ENCODE measurements at places on chromosomes 1 and 21. TPM values are rescaled to one million over a fixed set of nuclear protein-coding genes. Genes with fewer than 3 reads are reported as not detected.
A peak's percentile ranks its signal among the peaks of the same experiment; 100 is the strongest.

DNA sequence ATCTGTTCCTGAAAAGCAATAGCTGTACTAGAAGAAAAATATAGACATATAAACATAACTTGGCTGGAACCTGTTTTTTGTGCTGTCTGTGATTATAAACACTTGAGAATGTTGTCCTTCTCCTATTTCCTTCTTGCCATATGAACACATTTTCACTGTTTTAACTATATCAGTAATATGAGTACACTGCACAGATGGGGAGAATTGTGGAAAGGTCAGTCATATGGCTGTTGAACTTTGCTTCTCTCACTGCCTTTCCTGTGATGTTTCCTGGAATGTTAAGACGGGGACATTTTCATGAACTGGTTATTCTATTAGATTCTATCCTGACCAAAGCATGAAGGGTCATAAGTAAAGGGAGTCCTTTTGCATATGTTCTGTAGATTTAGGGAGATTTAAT is 24.9 kb downstream of the HMCN1 start:
- DNase-seq: no peak

GRCh38 chr1:169160845-169161495 is 54.5 kb downstream of the ATP1B1 start:
- no peak for DNase-seq

- DNase-seq: no peak
Measured at GRCh38 chr1:88897070-88897730, 5.8 kb upstream of the GTF2B start.

- no peak for DNase-seq
Measured at GRCh38 chr1:3074800-3075199, 5.8 kb downstream of the PRDM16 start.

DNA sequence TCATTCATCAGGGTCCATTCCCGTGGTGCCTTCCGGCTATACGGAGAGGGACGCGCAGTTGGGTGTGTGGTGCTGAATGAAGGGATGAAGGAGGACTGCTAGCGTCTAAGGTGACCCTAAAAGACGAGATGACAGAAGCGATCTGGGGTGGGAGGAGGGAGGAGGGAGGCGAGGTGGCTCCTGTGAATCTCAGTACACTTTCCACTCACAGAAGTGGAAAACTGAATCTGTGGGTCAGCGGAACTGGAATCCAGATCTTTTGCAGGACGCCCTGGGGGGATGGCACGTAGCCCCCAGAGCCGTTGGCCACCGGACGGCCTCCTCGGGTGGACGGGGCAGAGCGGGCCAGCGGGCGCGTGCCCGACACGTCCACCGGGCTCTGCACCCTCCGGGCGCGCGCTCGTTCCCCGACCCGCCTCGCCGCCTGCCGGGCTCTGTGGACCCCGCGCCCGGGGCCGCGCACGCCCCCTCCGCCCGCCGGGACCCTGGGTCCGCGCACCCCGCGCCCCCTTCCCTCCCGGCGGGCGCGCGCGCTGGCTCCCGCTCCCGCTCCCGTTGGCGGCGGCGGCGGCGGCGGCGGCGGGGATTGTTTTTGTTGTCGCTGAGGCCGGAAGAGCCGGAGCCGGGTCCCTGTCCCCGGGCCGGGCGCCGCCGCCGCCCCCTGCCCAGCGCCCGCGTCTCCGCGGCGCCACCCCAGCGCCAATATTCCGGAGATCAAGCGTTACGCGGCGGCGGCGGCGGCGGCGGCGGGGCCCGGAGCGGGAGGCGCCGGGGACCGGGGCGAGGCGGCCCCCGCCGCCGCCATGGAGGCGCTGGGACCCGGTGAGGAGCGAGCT is at the start of gene AGO4:
Gene AGO4 (plus strand): TSS at position 403 of the 836 bp plus-strand sequence. CDS start 401 bp downstream, at position 804.
- DNase-seq: peak; percentile 47

DNA sequence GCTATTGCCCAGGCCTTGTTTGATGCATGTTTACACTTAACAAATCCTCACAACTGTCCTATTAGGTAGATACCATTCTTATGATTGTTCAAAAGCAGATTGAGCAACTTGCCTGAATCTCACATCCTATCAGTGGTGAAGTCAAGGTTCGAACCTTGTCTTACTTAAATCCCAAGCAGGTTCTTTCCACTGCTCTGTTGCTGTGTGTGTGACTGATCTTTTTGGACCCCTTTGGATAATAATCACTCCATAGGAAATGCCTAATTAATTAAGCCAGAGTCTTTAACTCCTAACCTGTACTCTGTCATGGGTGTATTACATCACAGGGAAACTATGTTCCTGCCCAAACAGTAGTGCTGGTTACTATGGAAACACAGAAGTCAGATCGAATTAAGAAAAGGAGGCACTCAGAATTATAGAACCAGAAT is 84.2 kb downstream of the SPATA46 start:
- no peak for DNase-seq

- DNase-seq: no peak
Measured at GRCh38 chr1:35186239-35186638, 6.7 kb downstream of the SFPQ start.

The VSIG8 gene
- polyA plus RNA-seq: 0.93 TPM

DNA sequence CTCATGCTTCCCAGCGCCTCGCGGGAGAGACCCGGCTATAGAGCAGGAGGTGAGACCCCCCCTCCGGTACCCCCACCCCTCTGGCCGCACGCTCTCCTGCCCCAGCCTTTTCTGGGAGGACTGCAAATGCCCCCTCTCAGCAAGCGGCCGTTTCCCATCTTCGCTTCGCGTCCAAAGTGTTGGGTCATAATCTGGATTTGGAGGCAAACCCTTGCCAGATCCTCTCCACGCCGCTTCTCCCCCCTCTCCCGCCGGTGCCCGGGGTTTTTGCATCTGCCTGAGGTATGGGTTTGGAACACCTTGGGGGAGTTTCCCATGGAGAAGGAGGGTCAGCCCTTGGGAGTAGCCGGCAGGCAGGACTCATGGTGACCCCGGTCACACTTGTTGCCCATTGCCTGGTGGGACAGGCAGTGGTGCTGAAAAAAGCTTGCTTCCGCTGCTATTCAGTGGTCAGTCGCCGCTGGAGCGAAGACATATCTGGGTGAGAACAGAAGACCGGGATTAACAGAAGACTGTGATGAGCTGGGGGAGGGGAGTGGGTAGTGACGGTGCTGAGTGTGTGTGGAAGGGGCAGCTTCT is 935 bp downstream of the KCNK2 start:
- DNase-seq: no peak

DNA sequence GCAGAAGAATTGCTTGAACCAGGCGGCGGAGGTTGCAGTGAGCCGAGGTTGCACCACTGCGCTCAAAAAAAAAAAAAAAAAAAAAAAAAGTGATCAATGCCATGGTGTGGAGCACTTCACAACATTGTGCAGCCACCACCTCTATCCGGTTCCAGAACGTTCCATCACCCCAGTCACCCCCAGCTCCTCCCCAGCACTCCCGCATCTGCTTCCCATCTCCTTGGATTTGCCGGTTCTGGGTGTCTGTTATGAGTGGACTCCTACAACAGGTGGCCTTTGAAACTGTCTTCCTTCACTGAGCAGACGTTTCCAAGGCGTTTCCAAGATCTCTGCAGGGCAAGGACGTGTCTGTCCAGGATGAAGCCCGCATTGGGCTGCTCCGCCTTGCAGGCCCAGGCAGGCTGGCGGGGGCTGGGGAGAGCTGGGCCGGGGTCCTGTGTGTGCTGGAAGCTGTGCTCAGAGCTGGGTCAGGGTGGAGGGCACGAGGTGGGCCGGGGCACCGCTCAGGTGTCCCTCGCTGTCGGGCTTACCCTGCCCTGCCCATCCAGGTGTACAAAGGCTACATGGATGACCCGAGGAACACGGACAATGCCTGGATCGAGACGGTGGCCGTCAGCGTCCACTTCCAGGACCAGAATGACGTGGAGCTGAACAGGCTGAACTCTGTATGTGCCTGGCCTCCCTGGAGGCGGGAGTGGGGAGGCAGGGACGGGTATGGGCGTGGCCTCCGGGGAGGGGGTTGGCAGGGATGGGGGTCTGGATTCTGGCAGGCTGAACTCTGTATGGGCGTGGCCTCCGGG is 14.9 kb upstream of the LRRC3 start:
- DNase-seq: no peak

The IL22RA1 gene
- 2.3 TPM for polyA plus RNA-seq

Data from right renal cortex interstitium (tissue), 3 donors.